ENCODE measurements at places on chromosomes 4 and X. TPM values are rescaled to one million over a fixed set of nuclear protein-coding genes. Genes with fewer than 3 reads are reported as not detected.

DNA sequence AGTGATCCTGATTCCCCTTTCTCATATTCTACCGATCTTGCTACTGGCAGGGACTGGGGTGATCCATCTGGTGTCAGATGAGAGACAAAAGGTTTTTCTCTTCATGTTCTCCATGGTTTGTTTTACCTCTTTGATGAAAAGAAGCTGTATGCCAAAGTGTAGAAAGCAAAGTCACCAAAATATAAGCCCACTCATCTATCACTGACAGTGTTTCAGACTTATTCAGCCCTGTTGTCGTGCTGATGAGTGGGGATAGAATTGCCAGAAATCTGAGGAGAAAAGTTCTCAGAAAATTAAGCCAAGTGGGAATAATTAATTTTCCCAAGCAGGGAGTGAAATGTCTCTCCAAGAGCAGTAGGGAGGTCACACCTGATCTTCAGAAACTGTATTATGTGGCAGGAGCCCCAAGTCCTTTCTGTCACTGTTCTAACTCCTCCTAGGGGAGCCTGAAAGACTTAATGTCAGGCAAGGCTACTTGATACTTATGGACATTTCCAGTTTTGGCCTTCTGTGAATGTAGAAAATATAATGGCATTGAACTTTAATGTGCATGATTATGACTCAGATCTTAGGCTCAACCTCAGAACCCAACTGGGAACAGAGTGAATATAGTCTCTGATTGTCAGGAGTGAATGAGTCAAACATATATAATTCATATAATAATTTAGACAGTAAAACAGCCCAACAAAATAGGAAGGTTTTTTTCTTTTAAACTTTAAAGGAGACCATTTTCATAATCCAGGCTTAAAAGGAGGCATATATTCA is 298.1 kb downstream of the ANKRD50 start:
- no peak for DNase-seq

Gene H2BW2
- not detected for total RNA-seq

Gene MTMR8
- total RNA-seq: 6.7 TPM

GRCh38 chrX:45424326-45424725 is 223.7 kb upstream of the DIPK2B start:
- no peak for DNase-seq

DNA sequence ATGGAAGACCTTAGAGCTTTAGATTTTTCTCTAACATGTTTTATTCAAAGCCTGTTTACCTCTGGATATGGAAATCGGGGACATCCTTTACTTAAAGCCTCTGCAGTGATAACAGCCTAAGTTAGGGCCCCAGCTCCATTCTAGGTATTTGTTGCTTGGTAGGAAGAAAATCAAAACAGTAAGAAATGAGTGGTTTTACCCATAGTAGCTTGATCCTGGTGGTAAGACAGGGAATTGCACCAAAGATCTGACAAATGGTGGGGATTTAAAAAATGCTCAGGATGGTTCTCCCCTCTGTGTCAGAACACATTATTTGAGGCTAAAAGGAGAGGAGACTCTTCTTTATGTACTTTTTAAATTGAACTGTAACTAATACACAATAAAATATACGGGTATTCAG is 52.4 kb downstream of the AFF2 start:
- DNase-seq: no peak

DNA sequence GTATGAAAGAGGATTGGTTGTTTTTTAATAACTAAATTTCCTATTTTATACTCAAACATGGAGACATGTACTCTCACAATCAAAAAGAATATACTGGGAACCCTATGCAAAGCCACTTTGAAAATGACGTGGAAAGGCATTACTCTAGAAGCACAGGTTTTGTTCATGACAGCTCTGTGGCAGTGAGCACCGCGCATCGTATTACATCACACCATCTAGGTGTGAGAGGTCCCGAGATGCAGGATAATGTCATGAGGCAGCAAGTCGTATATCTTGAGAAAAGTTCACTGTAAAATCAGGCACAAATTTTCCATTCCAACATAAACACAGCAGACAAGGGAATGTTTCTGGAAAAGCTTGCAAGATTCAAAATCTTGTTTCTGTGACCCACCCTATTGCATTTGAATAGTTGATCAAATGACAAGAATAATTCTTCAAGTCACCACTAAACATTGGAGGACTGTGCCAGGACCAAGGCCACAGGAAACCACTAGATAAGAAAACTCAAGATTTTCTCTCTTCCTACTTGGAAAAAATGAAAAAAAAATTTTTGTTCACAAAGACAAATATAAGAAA is 127.6 kb downstream of the LDB2 start:
- no peak for DNase-seq

DNA sequence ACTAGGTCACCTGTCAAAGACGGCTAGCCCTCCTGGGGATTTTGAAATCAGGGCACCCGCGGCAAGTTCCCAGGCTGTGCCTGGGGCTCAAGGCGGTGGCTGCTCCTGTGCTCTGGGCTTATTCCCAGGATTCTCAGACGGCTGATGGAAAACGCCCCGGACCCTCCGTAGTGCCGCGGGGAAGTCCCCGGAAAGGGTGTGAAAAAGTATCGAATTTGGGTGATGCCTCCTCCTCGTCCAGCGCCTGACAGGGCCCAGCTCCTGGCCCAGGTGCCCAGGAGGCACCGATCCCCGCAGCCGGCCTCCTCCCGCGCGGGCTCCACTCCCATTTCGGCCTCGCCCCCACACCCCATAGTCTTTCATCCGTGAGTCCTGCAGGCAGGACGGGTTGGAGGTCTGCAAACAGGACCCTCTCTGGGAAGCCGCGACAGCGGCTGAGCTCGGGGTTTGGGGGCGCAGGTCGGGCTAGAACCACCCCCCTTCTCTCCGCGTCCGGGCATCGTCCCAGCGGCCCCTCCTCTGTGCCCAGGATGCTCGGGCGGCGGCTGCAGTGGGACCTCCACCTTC is 1.1 kb upstream of the NSG1 start:
- no peak for DNase-seq

GRCh38 chr4:1058997-1059665 is 47.7 kb downstream of the FGFRL1 start:
- no peak for DNase-seq
